ENCODE measurements at places on chromosomes 3 and 15.

DNA sequence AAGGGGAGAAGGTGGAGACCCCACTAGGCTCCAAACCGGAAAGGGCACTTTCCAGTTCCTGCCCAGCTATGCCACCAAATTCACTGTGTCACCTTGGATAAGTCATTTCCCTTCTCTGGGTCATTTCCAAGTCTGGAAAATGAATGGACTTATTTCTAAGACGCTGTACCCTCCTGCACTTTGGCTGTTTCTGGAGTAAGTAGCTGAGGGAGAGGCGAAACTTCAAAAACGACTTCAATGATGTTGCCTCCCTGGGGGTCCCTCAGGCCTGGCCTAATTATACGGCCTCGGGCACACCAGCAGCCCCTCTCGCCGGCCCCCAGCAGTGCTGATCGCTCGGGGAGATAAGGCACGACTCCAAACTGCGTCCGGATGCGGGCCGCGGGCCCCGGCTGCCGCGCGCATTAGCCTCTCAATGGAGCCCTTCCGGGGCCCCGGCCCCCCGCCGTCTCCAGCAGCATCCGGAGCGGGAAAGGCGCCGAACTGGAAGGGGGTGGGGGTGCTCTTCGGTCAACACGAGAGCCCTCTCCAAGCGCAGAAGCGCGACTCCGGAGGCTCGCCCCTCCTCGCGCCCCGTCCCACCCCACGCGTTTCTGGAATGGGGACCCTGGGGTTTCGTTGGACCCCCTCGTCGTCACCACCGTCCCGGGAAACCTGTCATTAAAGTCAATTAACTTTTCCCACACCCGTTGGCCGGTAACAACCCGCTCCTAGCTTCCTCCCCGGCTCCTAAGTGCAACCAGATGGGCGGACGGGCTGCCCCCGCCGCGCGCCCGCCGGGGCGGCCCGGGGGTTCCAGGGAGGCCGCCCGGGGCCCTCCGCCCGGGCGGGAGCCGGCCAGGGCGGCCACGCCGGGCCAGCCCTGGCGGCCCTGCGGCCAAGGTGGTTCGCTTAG lies 4.8 kb downstream of the HES1 start:
- peak; percentile 82 for DNase-seq

GRCh38 chr3:62570888-62571287 lies 197.5 kb upstream of the FEZF2 start:
- DNase-seq, result no peak

GRCh38 chr3:169591159-169591951 lies 72.2 kb downstream of the MECOM start:
- no peak for DNase-seq

DNA sequence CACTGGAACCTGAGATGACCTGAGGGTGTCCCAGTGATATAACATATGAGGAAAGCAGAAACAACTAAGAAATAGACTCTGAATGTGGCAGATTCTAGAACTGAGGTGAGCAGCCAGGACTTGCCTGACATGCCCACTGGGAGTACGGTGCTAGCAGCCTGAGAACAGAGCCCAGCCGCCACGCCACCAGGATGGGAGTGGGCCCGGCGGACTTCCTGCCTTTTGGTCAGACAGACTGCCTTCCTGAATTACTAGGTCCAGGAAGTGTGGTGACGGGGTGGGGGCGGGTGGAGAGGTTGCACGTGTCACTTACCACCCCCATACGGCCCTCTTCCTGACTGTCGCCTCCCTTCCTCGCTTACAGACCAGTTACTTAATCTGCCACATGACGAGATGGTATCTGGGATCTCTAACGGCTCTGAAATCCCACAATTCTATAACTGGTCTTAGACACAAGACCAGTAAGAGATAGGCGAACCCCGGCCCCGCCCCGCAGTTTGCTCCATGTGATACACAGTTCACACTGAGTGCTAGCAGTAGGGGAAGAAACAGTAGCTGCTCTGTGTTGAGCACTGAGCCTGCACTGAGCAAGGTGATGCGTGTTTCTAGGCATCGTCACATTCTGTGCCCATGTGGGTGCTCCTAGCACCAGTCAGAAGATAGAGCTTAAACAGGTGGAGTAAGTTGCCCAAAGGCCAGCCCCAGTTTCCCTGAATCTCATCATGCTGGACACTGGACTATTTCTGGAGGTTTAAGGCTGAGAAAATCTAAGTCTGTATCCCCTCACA lies 95.7 kb downstream of the CPN2 start:
- DNase-seq, result peak; percentile 47

GRCh38 chr15:39338251-39338650 lies 242.6 kb upstream of the THBS1 start:
- no peak for DNase-seq

- DNase-seq, result no peak
Measured at GRCh38 chr3:107085261-107085660, 292.0 kb upstream of the CCDC54 start.

- no peak for DNase-seq
Measured at GRCh38 chr3:120438665-120439370, 12.0 kb downstream of the FSTL1 start.

DNA sequence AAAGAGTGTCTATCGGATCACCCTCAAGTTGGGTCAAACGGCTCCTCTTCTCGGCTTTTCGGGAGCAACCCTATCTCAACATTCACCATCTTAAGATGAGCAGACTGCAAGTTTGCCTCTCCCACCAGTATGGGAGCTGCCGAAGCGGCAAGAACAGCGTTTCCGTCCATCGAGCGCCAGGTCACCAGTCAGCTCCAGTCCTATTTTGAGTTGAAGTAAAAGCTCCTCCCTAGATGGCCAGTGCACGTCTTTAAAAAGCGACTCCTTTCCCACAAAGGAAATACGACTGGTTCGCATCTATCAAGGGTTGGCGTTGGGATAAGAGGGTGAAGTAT lies 369 bp upstream of the U2SURP start:
- DNase-seq, result no peak

GRCh38 chr15:36953346-36953745 lies 147.0 kb downstream of the MEIS2 start:
- DNase-seq, result no peak

DNA sequence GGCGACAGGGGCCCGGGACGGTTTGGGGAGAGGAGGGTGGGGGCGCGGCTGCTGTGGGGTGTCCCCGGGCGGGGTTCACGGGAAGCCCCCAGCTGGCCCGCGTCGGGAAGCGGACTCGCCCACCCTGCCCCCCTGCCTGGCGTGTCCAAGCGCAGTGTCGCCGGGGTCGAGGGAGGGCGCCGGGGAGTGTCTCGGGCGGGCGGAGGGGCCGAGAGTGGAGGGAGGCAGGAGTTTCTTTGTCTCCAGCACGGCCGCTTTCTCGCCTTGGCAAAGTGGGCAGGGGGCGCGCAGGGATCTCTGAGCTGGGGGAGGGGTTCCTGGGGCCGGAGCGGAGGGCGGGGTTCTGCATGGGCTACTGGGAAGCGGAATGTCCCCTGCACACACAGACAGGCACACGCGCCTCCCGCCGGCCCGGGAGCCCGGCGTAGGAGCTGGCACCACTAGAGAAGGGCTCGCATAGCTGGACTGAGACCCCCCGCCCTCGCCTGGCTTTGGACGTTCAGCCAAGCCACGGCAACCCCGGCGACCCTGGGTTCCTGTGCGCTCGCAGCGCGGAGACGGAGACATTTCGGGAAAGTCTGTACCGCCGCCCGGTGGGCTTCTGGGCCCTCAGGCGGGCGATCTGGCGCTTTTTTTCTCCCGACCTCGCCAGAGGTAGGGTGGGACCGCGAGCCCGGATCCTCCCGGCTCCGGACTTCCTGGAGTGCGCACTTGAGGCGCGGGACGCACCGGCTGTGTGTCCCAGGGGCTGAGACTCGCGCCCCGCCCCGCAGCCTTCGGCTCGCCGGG lies 822 bp downstream of the ST8SIA2 start:
- DNase-seq, result peak; percentile 83

DNA sequence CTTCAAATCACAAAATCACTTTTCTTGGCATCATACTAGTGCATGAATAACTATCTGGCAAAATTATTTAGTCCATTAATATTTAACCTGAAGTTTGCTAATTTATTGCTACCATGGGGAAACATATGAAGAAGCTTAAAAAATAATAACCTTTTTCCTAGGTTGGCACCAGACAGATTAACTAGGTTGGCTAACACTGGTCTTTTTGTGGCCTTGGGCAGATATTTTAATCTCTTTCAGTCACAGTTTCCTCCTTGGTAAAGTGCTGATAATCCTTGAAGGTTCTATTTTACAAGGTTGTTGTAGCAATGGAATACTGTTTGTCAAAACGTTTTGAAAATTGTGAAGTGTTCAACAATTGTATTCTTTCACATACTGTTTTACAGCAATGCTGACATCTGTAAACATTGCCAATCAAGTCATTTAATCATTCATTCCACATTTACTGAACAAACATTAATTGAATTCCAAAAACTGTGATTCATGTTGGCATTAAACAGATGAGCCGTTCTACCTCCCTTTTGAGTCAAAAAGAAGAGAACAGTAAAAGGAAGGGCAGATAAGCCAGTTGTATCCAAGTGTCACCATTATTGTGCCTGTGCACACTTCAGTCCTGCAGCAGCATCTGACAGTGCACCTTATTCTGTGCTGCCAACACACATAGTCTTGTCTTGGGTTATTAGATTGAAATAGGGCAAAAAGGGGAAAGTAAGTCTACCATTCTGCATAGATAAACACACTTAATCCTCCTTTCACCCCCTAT lies 21.9 kb downstream of the EPHA6 start:
- DNase-seq, result no peak

DNA sequence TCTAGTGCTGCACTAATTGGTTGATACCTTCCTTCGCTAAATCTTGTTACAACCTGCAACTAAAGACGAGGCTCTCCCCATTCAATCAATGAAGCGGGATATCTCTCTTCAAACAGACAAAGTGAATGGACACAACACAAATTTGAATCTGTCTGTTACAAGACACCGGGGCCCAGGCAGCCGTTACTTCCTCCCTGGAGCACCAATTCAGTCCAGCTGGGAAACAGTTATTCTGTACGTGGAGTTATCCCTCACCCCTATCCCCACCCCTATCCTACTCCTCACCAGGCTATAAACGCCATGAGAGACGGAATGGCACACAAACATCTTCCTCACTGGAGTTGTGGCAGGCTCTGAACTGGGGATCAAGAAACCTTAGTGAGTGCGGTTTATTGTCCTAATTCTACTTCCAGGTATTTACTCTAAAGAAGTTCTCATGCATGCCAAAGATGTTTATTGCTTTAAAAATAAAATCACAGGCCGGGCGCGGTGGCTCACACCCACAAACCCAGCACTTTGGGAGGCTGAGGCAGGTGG lies 181.8 kb downstream of the FOXP1 start:
- DNase-seq, result no peak

DNA sequence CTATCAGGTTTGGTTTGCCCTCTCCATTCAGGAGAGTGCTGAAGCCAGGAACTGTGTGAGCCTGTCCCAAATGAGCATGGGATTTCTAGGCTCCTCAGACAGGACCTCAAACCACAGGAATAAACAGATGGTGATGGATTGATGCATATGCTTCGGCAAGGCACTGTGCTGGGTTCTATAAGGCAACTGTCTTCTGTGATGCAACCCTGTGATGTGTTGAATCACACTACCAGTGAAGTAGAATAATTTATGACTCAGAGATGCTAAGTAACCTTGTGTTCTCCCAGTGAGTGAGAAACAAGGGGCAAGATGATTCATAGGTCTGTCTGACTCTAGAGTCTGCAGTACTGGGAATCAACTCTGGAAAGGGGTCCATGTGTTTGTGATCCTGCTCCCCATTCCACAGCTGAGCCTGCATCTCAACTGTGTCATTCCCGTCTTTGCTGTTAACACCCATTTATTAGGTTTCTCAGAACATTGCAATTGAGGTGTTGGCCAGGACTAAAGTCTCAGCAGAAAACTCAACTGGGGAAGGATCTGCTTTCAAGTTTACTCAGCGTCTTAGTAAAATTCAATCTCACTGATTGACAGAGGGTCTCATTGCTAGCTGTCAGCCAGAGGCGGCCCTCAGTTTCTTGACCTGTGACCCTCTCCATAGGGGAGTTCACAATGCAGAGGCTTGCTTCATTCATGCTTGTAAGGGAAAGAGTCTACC lies 510.1 kb upstream of the CFAP20DC start:
- no peak for DNase-seq

DNA sequence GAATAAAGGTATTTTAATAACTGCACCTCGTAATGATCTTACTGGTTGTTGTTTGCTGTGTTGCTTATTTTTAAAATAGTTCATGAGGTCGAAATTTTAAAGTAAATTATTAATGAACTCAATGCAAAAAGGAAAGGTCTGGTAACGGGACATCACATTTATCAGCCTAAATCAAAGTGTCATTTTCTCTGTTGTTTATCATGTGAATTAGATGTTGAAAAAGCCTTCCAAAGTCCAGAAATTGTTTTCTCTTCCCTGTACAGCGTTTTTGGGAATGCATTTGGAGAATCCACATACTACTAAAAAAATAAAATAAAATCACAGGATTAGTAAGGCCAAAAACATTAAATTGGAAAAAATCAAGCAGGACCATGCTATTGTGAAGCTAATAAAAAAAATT lies 339.2 kb upstream of the NECTIN3 start:
- no peak for DNase-seq

GRCh38 chr3:170499562-170500156 lies 81.0 kb downstream of the CLDN11 start:
- peak; percentile 57 for DNase-seq

DNA sequence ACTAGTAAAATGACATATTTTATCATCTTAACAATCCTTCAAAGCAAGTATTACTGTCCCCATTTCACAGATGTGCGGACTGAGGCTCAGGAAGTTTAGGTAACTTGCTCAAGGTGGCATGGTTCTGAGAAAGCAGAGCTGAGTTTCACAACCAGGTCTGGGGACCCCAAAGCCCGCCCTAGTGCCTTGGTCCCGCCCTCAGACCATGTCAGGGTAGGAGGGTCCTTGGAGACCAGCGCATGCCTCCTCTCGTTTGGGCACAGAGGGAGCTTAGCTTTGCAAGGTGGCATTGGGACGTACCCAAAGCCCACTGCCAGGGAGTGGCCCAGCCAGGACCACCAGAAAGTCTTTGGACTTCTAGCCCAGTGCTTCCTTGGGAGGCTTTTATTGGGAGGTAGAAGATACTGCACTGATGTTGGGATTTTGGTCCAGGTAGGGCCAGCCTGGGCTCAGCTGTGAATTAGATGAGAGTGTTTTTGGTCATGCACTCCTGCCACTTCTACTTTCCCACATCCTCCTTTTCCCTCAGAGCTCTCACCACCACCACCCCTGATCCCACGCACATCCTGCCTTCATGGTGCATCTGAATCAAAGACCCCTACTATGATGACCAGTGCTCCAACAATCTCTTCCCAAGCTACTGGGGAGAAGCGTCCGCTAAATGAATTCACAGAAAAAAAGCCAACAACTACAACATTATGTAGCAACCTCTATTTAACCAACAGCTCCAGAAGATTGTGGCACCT lies 307.9 kb downstream of the TLE3 start:
- peak; percentile 36 for DNase-seq

- DNase-seq, result no peak
Measured at GRCh38 chr3:186442162-186442561, 80.1 kb upstream of the DGKG start.

Measured in ecto neural progenitor cell (in vitro differentiated cells).